Hypothalamus (tissue), 51 donors: ENCODE measurements at places on chromosomes 3 and 15.

GRCh38 chr15:85854345-85855097 is 59.8 kb upstream of the KLHL25 start:
- DNase-seq = no peak

DNA sequence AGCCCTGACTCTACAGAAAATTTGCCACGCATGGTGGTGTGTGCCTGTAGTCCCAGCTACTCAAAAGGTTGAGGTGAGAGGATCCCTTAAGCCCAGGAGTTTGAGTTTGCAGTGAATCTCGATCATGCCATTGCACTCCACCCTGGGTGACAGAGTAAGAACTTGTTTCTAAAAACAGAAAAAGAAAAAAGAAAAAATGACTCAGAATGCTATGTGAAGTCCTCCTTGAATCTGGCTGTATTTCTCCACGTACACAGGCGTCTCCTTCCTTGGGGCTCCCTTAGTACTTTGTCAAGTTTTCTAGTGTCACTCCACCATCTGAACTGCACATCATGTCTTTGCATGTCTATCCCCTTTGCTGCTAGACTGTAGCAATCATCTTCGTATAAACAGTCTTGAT is 104.4 kb downstream of the LMLN start:
- no peak for DNase-seq

DNA sequence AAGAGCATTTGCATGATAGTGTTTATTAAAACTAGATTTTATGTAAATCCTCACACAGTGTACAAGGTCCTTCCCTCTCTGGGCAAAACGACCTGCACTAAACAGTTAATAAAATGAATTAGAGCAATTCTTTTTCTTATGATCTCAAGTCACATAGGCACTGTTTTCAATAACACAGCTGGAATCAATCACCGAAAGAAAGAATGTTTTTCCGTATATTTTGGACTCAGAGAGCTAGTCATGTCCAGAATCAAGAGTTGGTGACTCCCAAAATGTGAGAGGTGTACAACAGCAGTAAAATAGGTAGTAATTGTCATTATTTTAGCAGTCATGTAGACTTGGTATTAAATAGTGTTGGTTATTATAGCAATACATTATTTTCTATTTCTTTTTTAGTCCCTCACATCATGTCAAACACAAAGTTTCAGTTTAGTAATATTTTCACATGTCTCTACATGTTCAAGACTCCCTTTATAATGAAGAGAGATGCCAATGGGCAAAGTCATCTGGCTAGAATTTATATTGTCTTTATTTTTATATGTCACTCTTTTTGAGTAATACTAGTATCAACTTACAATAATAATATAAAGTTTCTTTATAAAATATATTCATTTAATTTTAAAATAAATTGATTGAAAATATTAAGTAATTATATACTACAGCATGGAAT is 448.6 kb upstream of the CDIN1 start:
- no peak for DNase-seq

DNA sequence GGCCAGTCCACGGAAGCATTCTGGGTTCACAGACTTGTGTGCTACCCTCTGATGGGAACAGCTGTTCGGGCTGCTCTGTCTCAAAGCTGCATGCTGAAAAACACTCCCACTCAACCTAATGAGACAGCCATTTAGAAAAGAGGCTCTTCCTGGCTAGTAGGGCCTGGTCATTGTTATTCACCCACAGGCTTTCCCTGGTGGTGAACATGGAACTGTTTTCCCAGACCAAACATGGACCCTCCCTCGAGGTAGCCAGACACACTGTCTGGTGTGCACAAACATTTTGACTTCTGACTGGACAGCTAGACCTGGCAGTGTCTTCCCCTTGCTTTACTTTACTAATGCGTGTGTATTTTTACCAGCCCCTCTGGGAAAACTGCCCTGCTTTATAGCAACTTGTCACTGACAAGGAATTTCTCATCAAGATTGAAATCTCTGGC is 39.0 kb downstream of the MECOM start:
- DNase-seq = no peak

DNA sequence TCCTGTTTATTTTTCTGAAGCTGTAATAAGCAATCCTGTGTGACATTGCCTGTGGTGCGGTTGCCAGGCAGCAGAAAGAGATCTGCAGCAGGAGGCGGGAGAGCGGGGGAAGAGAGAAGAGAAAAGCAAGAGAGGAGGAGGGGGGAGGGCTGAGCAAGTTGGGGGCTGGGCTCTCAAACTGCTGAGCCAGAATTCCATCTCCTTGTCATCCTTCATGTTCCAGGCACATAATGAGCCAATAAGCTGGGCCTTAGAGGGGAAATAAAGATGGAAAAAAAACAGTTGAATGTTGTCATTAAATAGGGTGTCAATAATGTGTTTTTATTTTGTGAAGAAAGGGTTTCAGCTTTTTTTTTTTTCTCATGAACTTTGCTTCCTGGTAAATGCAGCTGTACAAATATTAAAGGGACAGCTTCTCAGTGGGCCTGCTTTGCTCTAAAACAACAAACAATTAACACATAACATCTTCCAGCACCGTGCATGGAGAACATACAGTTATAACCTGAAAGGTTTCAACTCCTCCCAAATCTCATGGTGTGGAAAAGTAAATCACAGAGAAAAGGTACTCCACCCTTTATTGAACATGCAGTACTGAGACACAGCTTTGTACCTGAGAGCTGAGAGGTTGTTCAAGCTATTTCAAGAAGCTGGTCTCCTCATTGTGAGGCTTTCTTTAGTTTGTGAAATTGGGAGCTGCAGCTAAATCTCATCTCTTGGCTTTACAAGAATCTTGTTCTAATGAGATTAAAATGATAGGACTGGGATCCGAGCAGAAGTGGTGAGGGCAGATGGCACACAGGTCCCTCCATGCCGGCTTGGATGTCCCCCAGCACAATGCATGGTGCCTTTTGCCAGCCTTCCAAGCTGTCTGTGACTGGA is 451.1 kb upstream of the KCNMB2 start:
- peak; percentile 66 for DNase-seq

DNA sequence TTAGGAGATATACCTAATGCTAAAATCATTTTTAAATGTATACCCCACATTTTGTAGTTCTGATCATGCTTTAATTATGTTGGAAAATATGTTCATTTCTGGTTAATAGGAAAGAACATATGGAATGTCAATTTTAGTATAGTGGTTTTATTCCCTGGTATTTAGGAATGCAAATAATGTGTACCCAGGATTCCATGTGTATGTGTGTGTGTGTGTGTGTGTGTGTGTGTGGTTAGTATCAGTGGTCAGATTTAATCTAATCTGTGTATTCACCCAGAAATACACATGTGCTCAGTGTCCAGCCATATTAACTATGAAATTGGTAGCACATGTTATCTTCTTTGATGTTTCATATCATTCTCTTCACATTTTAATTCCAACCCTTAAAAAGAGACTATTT is 233.5 kb upstream of the DCBLD2 start:
- no peak for DNase-seq

- no peak for DNase-seq
Measured at GRCh38 chr3:12828751-12829150, 12.6 kb downstream of the RPL32 start.

DNA sequence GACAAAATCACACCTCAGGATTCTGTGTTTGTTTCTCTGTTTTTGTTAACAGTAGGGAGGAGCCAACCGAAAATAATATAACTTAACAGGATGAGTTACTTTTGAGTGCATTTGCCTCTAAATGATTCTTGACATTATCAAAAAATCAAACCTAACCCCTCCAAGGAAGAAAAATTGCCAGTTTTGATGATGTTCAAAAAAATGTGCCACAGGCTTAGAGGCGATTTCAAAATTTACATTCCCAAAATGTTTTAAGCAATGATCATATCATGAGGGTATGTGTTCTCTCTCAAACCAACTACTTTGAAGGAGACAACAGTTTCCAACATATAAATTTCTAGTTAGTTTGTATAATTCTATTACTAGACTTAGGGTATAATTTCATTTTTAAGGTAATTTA is 6.7 kb downstream of the VGLL3 start:
- DNase-seq = no peak

- no peak for DNase-seq
Measured at GRCh38 chr15:98753726-98754656, 105.7 kb downstream of the IGF1R start.
